ENCODE measurements at places on chromosomes 1 and 21.

DNA sequence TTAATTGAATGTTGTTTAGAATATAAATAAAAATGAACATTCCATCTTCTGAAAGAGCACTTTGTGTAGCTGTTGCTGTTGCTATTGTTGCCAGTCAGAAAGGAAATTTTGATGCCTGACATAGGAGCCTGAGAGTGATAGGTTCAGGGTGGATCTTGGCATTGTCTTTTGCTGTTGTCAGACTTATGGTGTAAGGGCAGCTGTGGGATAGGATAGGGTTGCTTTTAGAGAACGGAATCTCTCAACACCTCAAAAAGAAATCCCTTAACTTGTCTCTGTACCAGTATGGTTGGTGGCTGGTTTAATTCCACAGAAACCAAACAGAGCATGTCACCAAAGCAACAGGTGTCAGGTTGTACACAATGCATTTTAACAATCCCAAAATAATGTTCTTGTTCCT lies 62.7 kb downstream of the ESRRG start:
- DNase-seq, result no peak

DNA sequence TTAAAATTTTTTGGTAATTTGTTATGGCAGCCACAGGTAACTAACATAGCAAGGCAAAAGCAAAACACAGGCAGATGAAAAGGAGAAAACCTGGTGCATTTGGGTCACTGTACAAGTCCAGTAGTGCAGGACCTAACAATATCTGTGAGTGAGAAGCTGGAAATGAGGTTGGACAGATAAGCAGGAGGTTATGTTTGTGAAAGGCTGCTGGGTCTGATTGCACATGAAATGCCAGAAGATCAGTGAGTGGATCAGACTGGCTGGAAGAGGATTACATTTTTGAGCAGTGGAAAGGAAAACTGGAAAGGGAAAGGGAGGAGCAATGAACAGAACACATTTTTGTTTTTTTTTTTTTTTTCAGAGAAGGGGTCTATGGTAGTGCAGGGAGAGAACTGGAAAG lies 73.6 kb downstream of the CYYR1 start:
- no peak for DNase-seq

GRCh38 chr1:235045034-235045690 lies 83.5 kb downstream of the TOMM20 start:
- DNase-seq, result no peak

DNA sequence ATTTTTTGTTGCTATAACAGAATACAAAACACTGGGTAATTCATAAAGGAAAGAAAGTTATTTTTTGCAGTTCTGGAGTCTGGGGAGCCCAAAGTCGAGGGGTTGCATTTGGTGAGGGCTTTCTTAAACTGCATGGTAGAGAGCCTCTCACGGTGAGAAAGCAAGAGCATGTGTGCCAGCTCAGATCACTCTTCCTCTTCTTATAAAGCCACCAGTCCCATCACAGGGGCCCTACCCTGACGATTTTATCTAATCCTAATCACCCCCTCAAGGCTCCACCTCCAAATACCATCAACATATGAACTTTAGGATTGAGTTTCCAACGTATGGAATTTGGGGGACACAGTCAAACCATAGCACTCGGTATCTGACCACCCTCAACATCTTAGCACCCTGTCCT lies 1.0 kb upstream of the STRIP1 start:
- no peak for DNase-seq

- no peak for DNase-seq
Measured at GRCh38 chr1:90763506-90763905, 46.4 kb upstream of the BARHL2 start.

DNA sequence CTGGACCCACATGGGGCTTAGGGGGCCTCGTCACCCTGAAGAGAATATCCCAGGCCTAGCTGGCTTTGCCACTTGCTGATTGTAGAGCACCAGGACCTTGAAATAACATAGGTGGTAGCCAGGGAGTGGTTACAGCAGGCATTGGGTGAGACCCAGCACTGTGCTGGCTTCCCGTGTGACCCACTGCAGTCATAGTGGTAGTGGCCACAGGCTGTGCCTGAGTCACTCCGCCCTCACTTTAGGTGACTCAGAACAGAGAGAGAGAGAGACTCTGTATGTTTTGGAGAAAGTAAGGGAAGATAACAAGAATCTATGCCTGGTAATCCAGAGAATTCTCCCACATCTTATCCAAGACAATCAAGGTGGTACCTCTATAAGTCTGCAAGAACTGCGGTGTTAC lies 98.7 kb upstream of the LHX8 start:
- no peak for DNase-seq

DNA sequence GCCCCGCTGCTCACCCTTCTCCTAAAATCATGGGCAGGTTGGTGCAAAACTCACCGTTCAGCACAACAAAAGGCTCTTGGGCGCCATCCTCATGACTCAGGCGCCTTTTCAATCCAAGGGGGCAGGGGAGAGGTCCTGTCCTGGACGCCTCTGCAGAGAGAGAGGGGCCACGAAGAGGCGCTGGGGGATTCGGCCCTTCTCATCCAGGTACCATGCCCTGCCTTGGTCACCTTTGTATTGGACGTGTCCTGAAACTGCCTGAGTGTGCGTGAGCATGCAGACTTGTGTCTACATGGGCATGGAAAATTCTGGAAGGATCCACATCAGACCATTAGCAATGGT lies 53.5 kb downstream of the SLC37A1 start:
- no peak for DNase-seq

DNA sequence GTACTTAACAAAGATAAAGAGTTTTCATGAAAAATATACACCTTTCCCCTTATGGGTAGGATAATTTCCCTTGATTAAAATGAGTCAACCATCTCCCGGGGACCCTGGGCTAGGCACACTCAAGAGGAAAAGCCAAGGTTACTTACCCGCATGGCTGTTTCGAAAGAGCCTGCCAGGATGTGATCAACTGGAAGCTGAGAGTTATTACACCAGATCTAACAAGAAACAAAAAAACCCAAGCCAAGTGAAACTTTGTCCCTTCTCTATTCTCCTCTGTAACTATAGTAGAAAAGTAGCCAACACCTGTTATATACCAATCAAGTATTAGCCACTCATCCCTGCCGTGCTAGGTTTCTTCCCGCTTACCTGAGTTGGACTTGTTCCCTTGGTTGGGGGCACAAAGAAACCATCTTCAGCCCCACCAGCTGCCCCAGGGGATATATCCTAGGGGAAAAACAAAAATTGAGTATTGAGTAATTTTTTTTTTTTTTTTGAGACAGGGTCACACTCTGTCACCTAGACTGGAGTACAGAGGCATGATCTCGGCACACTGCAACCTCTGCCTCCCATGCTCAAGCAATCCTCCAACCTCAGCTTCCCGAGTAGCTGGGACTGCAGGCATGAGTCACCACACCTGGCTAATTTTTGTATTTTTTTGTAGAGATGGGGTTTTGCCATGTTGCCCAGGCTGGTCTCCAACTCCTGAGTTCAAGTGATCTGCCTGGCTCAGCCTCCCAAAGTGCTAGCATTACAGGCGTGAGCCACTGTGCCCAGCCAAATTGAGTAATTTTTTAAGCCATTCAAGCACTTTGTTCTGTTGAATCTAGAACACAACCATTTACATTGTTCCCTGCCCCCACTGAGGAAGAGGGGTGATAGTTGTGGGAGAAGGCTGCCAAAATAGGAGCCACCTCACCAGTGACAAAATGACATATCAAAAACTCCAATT lies 8.4 kb upstream of the PEX19 start:
- DNase-seq, result no peak

- DNase-seq, result no peak
Measured at GRCh38 chr1:155607708-155608107, 2.3 kb upstream of the MSTO1 start.

GRCh38 chr1:177273141-177273540 lies 102.4 kb downstream of the BRINP2 start:
- DNase-seq, result no peak

DNA sequence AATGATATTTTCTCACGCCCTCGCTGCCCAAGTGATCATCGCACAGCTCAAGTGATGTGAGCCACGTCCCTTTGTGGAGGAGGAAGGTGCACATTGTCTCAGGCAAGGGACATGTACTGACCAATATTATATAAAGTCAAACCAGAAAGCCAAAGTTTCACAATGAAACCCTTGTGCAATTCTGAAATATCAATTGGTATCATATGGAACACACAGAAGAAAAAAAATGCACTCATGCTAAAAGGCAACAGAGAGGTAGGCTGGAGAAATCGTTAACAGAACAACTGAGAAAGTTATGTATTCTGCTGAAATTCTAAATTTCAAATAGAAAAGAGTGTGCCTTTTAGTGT lies 1.9 kb downstream of the JAM2 start:
- DNase-seq, result no peak

DNA sequence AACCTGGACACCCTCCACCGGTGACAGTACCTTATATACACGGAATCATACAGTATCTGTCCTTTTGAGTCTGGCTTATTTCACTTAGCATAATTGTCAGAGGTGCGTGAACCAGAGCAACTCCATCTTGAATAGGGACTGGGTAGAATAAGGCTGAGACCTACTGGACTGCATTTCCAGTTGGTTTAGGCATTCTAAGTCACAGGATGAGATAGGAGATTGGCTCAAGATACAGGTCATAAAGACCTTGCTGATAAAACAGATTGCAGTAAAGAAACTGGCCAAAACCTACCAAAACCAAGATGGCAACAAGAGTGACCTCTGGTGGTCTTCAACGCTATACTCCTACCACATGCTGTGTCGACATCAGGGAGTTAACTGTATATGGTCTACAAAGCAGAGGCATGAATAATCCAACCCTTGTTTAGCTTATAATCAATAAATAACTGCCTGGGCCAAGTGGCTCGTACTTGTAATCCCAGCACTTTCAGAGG lies 1.4 kb upstream of the FDPS start:
- DNase-seq, result no peak

- no peak for DNase-seq
Measured at GRCh38 chr1:8670371-8670818, 147.0 kb downstream of the RERE start.

GRCh38 chr1:48820491-48820890 lies 43.8 kb upstream of the BEND5 start:
- no peak for DNase-seq

- no peak for DNase-seq
Measured at GRCh38 chr1:160371756-160372155, 4.9 kb downstream of the NHLH1 start.

DNA sequence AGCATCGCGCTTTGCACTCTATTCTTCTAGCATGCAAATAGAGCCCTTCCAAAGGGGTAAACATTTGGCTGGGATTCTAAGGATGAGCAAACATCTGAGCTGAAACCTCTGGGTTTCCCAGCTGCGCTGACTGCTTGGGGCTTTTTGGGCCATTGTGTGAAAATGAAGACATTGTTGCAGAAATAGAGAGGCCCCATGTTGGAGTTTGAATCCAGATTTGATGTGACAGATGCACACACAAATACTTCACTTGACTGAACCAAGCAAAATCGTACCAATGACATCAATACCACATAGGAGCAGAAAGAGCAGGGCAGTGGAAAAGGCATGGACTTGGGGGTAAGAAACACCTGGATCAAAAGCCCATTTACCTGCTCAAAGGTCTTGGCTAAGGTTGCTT lies 144.6 kb upstream of the HMGB4 start:
- no peak for DNase-seq

- DNase-seq, result no peak
Measured at GRCh38 chr1:232271991-232272589, 357.8 kb downstream of the SIPA1L2 start.

DNA sequence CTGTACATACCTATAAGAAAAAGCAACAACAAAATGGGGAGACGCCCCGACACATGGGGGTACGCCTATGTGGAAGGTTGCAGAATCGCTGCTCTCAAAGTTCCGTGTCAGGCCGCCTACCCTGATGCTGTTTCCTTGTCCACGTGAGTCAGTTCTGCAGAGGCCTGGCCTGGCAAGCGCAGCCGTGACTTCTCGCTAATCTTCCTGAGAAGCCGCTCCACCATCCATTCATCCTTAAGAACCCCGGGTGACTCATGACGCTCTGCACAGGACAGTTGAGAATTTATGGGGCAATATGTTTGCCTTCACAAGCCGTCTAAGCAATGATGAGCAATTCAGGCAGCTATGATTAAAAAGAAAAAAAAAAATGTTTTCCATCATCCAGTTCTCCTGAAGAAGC lies 122.3 kb upstream of the TMPRSS2 start:
- DNase-seq, result no peak

DNA sequence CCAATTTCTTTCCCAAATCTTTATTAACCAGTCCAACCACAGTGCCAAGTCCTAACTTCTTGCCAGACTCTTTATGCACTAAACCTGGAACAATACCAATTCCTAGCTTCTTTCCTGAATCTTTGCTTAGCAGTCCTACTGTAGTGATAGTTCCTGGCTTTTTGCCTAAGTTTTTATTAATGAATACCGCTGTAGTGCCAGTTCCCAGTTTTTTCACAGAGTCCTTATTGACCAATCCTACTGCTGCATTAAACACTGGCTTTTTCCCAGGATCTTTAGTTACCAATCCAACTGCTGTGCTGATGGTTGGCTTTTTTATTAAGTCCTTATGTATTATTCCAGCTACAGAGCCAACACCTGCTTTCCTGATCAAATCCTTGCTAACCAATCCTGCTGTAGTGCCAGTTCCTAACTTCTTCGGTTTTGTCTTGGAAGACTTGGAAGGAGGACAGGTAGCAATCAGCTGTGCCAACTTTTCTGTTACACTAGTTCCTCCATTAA lies 80.8 kb downstream of the ASH1L start:
- DNase-seq, result no peak

GRCh38 chr1:46488343-46489168 lies 1.1 kb upstream of the DMBX1 start:
- no peak for DNase-seq

DNA sequence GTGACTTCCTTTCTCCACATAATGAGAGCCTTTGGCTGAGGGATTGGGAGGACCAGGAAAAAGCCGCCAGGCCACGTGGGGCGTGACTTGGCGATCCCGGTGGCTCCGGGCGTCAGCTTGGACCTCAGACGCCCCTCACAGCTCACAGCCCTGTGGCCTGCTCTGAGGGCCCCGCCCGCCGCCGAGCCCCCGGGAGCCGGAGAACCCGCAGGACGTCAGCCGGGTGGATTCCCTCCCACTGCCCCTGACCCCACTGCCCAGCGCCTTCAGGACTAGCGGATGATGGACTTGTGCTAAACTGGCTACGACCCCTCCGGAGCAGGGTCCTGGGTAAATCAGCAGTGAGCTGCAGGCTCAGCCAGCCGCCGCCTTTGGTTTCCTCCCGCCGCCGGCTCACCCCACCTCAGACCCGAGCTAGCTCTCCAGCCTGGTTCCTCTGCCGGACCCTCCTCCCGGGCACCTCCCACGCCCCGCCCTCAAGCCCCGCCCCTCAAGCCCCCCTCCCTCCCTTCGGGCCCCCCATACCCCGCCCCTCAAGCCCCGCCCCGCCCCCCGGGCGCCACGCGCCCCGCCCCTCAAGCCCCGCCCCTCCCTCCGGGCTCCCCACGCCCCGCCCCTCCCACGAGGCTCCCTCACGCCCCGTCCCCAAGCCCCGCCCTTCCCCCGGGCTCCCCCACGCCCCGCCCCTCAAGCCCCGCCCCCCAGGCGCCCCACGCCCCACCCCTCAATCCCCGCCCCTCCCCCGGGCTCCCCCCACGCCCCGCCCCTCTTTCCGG lies 10.0 kb upstream of the FAAP20 start:
- DNase-seq, result no peak
